ENCODE measurements at places on chromosomes 12 and 14.
A peak's percentile ranks its signal among the peaks of the same experiment; 100 is the strongest.

GRCh38 chr12:69092137-69092536 is 147.2 kb upstream of the CPSF6 start:
- DNase-seq = no peak

GRCh38 chr12:56425940-56426438 is 23.2 kb downstream of the TIMELESS start:
- no peak for DNase-seq

DNA sequence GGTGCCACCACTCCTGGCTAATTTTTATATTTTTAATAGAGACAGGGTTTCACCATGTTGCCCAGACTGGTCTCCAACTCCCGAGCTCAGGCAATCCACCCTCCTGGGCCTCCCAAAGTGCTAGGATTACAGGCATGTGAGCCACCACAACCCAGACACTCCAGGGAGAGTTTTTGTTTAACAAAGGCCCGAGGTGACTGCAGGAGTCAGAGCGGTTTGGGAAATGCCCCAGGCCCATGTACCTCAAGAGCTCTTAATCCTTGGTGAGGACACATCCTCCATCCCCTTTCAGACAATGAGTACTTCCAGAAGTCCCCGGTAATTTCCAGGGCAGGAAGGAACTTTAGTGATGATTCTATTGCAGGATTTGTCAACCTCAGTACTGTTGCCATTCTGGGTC is 176.0 kb downstream of the ESRRB start:
- no peak for DNase-seq

DNA sequence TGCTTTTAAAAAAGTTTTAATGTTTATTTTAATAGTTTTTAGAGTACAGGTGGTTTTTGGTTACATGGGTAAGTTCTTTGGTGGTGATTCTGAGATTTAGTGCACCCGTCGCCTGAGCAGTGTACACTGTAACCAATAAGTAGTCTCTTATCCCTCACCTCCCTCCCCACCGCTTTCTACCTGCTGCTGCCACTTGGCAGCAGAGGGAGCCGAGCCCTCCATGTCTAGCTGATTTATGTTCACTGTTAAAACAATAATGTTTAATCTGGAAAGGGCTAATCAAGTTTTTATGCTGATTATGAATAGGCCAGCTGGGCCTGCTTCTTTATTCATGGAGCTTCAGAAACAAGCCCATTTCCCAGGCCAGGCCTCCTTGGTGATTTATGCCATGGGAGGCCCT is 73.1 kb downstream of the ADCK1 start:
- DNase-seq = no peak

DNA sequence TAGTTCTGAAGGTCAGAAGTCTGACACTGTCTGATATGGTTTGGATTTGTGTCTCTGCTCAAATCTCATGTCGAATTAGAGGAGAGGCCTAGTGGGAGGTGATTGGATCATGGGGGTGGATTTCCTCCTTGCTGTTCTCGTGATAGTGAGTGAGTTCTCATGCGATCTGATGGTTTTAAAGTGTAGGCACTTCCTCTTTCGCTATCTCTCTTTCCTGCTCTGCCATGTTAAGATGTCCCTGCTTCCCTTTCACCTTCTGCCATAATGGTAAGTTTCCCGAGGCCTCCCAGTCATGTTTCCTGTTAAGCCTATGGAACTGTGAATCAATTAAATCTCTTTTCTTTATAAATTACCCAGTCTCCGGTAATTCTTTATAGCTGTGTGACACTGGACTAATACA is 84.1 kb upstream of the TMTC1 start:
- DNase-seq = no peak

GRCh38 chr12:7877420-7877819 is 4.7 kb upstream of the SLC2A14 start:
- no peak for DNase-seq

- DNase-seq = peak; percentile 10
Measured at GRCh38 chr14:104892531-104893434, 27.7 kb downstream of the CEP170B start.

DNA sequence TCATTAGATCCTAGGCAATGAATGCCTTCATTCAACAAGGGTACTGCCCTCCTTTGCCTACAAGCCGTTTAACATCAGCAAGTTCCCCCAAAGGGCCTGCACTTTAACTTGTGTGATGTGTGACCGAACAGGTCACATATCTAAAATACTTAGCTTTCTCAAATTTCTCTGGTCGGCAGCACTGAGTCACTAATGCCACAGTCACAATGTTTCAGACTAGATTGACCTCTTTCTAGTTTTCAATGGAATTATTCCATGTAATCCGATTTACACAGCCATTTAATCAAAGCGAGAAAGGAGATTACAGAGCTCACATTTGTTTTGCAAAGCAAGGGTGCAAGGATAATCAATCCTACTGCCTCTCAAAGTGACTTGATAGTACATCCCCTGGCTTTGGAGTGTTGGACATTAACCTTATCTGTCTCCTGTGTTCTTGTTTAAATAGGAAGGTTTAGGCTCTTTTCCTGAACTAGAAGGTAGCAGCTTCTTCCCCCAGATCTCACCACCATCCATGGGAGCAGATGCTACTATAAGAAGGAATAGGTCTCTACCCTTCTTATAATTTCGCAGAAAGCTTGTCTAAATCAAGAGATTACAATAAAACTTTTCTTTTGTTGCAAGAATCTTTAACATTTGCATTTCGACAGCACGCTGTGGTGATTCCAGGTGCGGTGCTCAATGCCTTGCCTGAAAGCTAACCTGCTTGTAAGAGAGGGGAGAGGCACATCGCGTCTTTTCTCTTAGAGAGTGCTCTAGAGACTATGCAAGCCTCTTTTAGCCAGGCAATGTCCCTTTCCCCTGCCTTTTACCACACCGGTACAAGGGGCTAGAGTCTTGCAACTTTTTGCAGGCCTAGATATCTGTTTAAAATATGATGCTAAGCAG is 1.8 kb downstream of the KITLG start:
- no peak for DNase-seq

DNA sequence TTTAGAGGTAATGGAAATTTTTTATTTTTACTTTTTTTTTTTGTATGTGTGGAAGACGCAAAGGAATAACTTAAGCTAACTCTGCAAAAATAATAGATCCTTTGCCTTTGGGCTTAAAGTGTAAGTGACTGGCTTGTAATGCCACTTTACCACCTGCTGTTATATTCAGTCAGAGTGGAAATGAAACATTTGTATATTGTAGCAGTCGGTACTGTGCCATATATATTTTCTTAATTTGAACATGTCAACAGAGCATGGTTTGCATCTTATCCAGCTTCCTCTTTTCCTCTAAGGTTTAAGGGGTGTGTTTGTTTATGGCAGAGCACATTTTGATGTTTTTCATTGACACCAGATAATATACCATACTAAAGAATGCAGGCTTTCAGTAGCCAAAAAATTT is 176.6 kb downstream of the TRHDE start:
- DNase-seq = no peak

- DNase-seq = no peak
Measured at GRCh38 chr12:78331753-78332152, 501.1 kb downstream of the NAV3 start.

DNA sequence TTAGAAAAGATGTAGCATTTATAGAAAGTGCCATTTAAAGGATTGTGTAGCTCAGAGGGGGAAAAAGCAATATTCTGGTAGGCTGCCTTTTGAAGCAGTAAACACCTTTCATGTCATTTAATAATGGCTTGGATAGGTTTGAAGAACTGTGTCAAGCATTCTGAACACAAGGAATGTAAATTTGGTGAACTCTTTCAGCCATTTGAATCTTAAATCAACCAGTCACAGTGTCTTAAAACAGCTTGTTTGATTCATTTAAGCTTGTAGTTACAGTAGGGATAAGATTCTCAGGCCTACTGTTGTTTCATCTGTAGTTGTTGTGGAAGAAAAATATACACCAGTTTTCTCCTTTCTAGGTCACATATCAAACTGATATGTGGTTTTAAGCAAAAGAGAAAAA is 299.4 kb upstream of the NOVA1 start:
- no peak for DNase-seq

GRCh38 chr12:22971247-22971646 is 346.3 kb downstream of the ETNK1 start:
- DNase-seq = no peak

- no peak for DNase-seq
Measured at GRCh38 chr14:75254381-75254822, 24.2 kb upstream of the FOS start.

DNA sequence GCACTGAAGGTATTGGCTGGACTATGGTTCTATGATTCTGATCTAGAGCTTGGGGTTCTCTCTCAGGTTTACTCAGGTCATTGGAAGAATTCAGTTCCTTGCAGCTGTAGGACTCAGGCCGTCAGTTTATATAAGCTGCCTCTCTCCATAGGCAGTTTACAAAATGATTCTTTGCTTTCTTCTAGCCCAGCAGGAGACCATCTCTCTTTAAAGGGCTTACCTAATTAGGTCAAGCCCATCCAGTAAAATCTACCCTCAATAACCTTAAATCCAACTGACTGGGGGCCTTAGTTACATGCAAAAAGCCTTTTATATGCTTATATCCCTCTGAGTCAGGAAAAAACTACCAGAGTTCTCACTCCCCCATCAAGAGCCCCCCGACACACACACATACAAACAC is 80.5 kb upstream of the GARIN6 start:
- no peak for DNase-seq

DNA sequence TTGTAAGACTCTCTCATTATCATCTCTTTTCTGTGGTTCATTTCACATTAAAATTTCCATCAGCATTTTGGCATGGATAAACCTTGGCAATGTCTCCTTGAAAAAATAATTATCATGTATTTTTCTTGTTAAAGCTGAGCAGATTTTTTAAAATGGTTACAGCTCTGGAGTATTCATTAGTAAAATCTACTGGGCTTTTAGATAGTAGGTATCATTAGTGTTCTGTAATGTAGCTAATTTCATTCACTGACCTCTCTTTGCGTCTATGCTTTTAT is 36.9 kb upstream of the CDK17 start:
- DNase-seq = no peak

DNA sequence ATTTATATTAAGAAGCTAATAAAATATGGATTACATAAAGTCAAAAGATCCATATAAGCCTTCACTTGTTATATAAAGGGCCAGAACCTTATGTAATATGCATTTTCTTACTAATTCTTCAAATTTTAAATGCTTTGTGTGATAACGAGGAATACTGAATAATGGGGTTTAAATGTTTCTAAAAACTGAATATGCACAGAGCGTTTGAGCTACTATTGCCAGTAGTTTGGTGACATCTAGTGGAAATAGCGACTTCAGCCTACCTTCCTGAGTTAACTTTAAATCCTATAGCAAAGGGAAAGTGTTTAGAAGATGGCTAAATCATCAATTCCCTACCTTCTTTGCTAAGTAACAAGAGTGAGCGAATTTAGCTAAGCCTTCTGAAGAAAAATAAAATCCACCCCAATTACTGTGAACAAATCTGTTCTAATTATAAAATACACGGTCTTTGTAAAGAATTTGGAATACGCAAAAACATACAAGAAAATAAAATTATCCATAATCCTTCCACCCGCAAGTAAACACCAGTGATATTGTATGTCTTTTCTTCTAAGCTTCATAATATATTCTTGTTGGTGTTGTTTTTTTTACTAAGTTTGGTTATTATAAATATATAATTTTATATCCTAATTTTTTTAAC is 115.5 kb upstream of the G2E3 start:
- no peak for DNase-seq

GRCh38 chr14:30177781-30178180 is 250.1 kb upstream of the PRKD1 start:
- DNase-seq = no peak

- DNase-seq = no peak
Measured at GRCh38 chr12:5246196-5246595, 185.7 kb upstream of the NTF3 start.

DNA sequence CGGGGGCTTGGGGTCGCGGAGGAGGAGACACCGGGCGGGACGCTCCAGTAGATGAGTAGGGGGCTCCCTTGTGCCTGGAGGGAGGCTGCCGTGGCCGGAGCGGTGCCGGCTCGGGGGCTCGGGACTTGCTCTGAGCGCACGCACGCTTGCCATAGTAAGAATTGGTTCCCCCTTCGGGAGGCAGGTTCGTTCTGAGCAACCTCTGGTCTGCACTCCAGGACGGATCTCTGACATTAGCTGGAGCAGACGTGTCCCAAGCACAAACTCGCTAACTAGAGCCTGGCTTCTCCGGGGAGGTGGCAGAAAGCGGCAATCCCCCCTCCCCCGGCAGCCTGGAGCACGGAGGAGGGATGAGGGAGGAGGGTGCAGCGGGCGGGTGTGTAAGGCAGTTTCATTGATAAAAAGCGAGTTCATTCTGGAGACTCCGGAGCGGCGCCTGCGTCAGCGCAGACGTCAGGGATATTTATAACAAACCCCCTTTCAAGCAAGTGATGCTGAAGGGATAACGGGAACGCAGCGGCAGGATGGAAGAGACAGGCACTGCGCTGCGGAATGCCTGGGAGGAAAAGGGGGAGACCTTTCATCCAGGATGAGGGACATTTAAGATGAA is 630 bp downstream of the FOS start:
- peak; percentile 50 for DNase-seq

DNA sequence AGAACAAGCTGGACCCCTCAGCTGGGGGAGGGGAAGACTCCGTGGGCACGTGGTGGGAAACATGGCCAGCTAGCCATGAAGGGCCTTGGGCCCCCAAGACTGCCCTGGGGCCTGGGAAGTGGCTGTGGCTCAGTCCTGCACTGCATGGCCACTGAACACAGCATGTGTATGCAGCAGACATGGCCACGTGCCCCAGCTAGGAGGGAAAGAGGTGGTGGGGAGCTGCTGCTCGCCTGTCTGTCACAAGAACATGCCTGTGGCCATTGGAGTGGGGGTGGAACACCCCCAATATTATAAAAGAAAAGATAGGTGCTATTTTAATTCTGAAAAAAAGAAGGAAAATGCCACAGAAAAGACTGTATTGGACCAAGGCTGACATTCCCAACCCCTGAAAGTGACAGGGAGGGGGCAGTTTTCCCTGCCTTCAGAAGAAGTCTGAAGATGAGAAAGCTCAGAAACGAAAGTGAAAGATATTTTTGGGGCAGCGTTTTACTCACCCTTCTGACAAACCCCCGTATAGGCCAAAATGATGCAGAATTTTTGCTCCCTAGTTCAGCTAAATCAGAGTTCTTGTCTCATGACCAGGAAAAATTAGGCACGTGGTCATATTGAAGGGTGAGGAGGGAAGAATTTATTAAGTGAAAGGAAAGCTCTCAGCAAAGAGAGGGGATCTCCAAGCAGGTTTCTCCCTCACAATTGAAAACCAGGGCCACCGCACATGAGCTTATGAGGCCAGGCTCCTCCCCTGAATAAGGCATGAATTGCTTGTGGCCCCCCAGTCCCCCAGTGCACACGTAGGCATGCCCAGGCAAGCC is 35.2 kb upstream of the PCNX1 start:
- no peak for DNase-seq

GRCh38 chr14:99229654-99230207 is 42.3 kb downstream of the BCL11B start:
- DNase-seq = no peak

DNA sequence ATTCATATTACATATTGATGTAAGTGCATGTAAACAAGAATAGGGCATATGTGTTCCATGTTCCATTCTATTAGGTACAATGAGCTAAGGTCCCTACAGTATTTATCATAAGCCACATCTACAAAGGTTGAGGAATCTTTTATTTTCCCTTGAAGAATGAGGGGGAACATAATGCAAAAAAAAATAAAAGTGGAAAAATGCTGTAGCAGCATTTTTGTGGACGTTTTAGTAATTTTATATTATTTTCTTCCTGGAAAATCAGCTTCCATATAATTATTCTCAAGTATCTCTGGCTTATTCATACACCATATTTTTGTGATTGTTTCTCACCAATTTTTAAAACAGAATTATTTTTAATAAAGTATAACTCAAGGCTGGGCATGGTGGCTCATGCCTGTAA is 148.7 kb downstream of the MED13L start:
- DNase-seq = no peak

- DNase-seq = no peak
Measured at GRCh38 chr12:95335948-95336347, 118.3 kb downstream of the VEZT start.
